Activated CD4-positive, alpha-beta memory T cell treated with anti-CD3 and anti-CD28 coated beads, Interleukin-2, amount 10 ng/mL, durations not matched to agents 7 days and 5 days (primary cell): ENCODE measurements at places on chromosomes 3 and 15.

DNA sequence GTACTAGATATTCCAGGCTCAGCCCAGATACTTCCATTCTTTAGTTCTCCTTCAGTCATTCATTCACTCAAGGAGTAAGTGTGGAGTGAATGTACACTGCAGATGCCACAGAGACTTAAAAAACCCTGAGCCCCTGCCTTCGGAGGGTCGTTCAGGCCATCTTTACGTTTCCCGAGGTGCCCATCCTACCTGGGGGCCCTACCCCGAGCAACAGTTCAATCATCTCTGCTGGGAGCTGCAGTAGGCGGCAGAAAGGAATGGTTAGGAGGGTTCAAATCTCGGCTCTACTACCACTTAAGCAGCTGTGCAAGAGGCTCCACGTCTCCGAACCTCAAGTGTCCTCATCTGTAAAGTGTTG, 613 bp downstream of the SEC13 start:
- no peak for DNase-seq

DNA sequence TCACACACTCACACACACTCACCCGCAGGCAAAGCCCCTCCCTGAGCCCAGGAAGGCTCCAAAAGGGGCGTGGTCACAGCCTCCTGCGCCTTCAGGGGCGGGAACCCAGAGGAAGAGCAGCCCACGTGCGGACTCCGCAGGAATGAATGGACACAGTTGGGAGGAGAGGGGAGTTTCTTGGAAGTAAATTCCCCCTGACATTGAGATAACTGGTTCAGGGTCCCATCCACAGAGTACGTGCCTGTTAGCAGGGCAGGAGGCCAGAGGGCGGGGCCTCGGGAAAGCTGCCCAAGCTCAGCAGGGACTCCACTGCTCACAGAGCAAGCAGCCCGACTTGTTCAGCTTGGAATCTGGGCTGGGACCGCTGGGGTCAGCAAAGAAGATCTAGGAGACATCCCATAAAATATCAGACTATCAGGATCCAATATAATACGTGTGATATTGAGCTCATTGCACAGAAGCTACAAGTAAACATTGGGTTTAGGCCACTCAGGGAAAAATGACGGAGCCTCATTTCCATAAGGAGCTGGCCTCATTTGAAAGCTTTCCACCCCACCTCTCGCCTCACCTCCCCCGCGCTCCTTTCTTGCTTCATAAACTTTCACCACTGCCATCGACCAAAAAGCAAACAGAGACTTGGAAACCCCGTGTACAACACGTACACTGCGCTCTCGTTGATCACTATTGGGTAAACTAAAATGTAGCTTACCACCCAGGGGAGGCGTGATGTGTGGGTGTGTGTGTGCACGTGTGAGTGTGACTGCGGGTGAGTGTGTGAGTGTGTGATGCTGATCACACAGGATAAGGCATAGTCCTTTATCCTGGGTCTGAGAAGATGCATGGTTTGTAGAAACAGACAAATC, 36.0 kb downstream of the TM2D3 start:
- no peak for DNase-seq

DNA sequence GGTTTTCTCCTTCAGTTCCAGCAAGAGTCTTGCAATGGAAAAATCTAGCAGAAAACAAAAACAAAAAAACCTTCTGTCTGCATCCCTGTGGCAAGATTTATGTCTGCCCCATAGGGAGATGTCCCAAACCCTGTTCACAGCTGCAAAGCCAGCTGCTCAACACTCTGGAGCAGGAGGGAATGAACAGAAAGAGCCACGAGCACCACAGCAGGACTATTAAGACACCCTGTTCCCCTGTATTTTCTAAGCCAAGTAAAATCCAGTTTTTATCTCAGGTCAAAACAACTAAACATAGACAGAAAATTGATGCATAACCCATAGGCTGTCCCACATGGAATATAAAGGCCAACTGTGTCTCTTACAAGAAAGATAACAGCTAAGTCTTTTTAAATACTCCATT, 357.9 kb downstream of the LSAMP start:
- DNase-seq, result no peak

DNA sequence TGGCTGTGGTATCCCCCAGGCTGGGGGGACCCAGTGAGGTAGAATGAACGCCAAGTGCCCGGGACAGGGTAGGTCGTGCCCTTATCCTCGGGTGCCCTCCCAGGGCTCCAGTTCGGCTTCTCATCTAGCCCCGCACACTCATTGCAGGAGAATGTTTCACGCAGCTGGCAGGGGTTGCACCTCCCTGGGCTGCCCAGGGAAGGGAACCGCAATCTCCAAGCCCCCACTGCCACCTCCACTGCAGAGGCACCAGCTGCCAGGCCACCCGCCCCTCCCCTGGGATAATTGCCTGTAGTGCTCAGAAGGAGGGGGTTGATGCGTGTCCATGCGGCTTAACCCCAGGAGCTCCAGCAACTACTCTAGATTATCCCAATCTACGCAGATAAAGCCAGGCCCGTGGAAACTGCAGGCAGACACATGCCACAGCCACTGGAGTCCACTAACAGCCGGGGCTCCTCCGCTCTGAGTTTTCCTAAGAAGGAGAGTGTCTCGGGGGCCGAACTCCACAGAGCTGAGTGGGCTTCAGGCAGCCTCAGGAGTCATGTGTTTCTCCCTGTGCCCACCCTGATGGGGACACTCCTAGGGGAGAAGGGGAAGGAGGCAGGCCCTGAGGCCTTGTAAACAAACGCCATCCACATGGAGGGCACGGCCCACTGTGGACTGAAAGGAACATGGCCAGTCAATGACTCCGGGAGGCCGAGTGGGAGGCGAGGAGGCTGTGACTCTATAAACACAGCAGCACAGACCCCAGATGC, 137.2 kb upstream of the IQSEC1 start:
- no peak for DNase-seq

- DNase-seq, result no peak
Observed at GRCh38 chr3:150237490-150237889, 170.6 kb upstream of the TSC22D2 start.

DNA sequence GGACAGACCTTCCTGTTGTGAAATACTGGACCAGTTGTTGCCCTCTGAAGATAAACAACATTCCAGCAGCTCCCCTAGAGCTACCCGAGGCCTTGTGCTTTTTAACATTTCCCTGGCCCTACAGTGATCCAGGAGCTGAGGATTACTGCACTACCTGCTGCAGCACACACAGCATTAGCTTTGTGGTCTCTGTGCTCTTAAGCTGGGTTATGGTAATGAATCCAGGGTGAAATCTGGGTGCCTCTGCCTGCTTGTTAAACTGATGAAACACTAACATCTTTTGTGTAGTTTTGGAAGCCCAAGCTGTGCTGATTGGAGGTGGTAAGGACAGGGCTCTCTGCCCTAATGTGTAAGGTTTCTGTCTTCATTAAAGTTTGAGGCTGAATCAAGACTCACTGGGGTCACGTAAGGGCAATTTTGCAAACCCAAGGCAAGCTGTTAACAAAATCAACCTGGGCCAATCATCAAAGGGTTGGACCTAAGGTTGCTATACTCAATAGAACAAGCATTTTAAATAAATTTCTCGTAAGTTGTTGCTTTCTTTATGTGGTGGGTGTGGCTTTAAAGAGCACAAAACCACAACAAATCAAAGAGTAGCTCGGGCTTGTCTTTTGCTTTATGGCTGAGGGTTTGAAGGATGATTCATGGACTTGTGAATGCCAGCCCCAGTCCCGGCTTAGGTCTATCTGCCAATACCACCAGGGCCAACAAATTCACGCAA, 183.9 kb downstream of the TPRG1 start:
- peak; percentile 49 for DNase-seq

- DNase-seq, result no peak
Observed at GRCh38 chr3:133330522-133330921, 69.3 kb upstream of the BFSP2 start.

GRCh38 chr15:57591822-57592367, at the start of gene MYZAP:
MYZAP (plus strand) TSS chr15:57591904; CDS start chr15:57592035, 131 bp downstream.
- DNase-seq, result peak; percentile 55

DNA sequence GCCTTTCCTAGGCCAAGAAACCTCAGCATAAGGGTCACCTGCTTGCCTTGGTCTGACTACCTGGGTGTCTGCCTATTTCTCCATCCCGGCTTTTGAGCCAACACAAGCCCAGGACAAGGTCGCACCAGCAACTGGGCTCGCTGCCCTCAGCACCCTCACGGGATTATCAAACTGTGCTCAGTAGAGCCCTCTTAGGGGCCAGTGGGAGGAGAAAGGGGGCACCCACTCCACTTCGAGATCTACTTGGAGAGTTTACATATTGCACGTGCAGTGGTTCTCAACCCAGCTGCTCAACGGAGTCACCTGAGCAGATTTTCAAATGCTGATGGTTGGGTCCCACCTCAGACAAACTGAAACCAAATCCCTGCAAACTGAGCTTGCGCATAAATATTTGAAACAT, 31.1 kb downstream of the TSPAN3 start:
- no peak for DNase-seq

- DNase-seq, result no peak
Observed at GRCh38 chr3:156215751-156216150, 95.4 kb downstream of the KCNAB1 start.

GRCh38 chr3:42747581-42747980, 25.5 kb downstream of the CCDC13 start:
- peak; percentile 63 for DNase-seq
